ENCODE measurements at places on chromosomes 1 and 21.

DNA sequence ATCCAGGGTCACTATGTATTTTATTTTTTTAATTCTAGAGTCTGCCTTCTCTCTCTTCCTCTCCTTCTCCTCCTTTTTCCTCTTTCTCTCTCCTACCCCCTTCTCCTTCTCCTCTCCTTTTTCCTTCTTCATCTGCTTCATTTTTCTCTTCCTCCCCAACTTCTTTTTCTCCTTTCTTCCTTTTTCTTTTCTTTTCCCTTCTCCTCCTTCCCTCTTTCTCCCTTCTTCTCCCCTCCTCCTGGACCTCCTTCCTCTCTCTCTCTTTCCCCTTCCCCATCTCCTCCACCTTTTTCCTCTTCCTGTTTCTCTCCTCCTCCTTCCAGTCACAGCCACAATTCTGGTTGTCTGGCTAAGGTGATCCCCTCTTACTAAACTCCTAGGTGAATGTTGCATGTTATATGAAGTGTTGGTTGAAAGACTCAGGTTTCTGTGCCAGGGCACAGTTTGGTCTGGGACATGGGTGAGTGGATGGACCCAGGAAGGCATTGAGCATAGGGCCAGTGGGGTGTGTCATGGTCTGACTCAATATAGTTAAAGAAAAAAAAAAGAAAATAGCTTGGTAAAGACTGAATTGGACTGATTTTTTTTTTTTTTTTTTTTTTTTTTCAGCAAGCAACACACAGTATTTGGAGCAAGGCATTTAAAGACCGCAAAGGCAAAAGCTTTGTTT, 266.9 kb downstream of the TGFB2 start:
- no peak for DNase-seq

GRCh38 chr1:20282533-20282932, 8.1 kb upstream of the VWA5B1 start:
- no peak for DNase-seq

DNA sequence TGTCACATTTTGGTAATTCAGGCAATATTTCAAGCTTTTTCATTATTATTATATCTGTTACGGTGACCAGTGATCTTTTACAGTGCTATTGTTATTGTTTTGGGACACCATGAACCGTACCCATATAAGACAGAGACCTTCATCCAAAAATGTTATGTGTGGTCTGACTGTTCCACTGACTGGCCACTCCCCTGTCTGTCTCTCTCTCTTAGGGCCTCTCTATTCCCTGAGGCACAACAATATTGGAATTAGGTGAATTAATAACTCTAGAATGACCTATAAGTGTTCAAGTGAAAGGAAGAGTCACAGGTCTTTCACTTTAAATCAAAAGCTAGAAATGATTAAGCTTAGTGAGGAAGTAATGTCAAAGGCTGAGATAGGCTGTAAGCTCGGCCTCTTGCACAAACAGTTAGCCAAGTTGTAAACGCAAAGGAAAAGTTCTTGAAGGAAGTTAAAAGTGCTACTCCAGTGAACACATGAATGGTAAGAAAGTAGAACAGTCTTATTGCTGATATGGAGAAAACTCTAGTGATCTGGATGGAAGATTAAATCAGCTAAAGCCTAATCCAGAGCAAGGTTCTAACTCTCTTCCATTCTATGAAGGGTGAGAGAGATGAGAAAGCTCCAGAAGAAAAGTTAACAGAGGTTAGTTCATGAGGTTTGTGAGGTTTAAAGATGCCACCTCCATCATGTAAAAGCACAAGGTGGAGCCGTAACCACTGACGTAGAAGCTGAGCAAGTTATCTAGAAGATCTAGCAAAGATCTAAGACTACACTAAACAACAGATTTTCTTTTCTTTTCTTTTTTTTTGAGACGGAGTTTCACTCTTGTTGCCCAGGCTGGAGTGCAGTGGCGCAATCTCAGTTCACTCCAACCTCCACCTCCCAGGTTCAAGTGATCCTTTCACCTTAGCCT, 19.7 kb upstream of the DIPK1A start:
- no peak for DNase-seq

DNA sequence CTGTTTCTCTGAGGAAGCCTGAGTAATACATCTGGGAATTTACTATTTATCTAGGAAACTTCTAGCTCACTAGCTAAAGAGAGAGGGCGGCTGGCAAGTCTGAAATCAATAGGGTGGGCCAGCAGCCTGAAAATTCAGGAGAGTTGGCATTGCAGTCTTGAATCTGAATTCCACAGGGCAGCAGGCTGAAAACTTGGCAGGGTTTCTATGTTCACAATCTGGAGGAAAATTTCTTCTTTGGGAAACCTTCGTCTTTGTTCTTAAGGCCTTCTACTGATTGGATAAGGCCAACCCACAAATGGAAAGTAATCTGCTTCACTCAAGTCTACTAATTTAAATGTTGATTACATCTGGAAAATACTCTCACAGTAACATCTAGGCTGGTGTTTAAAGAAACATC, 101.0 kb upstream of the COG2 start:
- DNase-seq = no peak

- no peak for DNase-seq
Observed at GRCh38 chr1:241411776-241412338, 54.9 kb upstream of the RGS7 start.
